ENCODE measurements at places on chromosomes 3 and 15.
A peak's percentile ranks its signal among the peaks of the same experiment; 100 is the strongest.

DNA sequence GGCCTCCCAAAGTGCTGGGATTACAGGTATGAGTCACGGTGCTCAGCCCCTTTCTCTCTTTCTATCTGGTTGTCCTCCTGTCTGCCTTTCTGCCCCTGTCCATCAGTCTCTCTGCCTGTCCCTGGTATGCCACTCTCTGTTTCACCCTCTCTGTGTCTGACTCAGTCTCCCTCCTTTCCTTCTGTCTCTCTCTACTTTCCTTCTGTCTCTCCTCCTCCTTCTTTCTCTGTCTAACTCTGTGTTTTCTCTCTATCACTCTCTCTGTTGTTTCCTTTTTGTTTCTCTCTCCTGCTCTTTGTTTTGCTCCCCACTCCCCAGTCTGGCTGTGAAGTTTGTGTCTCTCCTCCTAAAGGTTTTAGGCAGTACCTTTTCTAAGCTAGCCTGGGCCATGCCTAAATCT lies 9.1 kb upstream of the STRA6 start:
- no peak for DNase-seq

DNA sequence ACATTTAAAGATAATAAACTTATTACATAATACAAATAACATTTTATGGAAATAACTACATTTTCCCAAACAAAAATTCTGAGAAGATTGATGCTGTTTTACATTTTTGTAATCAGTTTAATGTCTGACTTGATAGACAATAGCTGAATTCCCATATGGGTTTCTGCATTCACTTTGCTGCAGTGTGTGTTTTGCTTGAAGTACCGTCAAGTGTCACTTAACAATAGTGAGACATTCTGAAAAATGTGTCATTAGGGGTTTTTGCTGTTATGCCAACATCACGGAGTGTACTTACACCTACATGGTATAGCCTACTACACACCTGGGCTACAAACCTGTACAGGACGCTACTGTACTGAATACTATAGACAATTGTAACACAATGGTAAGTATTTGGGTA lies 57.5 kb downstream of the USF3 start:
- peak; percentile 46 for DNase-seq

- DNase-seq = no peak
Observed at GRCh38 chr3:152497457-152497856, 228.7 kb downstream of the MBNL1 start.

GRCh38 chr3:38143511-38143910 lies 5.0 kb downstream of the MYD88 start:
- DNase-seq = no peak

DNA sequence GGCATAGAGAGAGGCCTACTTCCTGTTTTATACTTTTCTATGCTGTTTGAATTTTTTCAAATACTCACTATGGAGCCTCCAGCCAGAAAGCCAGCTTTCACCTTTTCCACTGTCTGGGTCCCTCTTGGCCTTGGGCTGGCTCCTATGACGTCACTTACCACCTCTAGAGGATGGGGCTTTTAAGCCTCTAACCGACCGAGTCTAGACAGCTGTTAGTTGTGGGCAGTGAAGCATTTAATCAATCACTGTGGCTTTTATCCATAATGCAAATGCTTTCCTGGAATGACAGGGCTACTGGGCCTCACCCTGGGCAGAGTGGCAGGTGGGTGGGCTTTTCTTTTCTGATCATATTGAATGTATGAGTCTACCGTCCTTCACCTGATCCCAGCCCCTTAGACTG lies 61.9 kb downstream of the LRRK1 start:
- no peak for DNase-seq

- no peak for DNase-seq
Observed at GRCh38 chr15:29681946-29682345, 140.3 kb downstream of the TJP1 start.

DNA sequence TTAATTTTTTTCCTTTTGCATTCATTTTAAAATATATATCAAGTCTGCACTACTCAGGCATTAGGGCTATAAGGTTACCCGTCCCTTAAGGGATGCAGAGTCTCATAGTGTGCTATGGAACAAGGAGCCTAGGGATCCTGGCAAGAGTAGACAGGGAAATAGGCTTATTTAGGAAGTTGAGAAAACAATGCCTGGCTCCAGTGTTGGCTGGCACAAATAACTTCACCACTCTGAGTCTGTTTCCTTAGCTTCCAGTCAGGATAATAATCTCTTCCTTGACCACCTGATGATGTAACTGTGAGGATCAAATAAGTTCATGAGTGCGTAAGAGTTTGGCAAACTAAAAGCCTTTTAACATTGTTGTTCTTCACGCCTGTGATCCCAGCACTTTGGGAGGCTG lies 540.8 kb upstream of the IL12A start:
- DNase-seq = no peak

GRCh38 chr3:20322085-20322484 lies 136.1 kb upstream of the SGO1 start:
- DNase-seq = no peak

GRCh38 chr15:72252663-72253299 lies 19.6 kb downstream of the PARP6 start:
- DNase-seq = no peak

- DNase-seq = no peak
Observed at GRCh38 chr3:160227419-160227818, 2.2 kb downstream of the C3orf80 start.

DNA sequence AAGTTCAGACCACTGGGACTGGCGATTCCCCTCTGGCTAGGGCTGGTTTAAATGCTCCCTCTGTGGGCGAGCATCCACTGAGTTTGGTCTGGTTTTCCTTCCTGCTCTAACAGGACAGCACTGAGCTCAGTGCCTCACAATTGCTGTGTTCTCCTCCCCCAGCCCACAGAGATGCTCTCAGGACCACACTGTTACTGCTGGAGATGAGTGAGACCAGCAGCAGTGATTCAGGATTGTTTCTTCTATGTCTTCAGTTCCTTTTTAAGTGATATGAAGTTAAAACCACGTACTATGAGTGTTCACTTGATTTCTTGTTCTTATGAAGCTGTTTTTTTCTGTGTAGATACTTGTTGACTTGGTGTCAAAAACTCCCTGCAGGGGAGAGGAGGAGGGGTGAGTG lies 180.4 kb upstream of the COL8A1 start:
- DNase-seq = no peak

GRCh38 chr3:157104521-157104920 lies 55.4 kb downstream of the CCNL1 start:
- no peak for DNase-seq

DNA sequence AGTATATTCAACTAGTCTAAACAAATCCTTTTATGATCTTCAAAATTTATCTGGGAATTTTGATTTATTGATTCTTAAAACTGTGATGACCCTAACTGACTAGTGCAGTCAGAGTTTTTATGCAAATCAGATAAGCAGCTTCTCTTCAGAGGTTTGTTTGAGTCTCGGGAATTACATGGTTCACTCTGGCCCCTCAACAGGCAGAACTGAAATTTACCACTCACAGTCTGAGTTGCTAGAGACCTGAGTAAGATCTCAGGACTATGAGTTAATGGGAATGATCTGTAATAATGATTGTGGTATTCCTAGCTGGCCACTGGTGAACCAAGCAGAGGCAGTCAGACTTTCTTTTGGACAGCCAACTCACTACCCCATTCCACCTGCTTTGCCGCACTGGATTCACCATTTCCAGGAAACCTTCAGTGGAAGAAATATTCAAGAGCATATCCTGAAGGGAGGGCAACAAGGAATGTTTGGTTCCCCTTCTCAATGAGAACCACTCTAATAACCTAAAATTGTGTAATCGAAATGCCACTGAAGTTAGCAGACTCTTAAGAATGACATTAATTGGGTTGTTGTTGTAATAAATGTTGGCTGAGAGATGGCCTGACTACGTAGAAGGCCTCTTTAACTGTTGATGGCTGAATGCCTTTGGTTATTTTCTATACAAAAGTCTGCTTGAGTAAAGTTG lies 11.5 kb upstream of the DNAJC13 start:
- no peak for DNase-seq

- no peak for DNase-seq
Observed at GRCh38 chr15:25234831-25235230, 204.0 kb downstream of the UBE3A start.

GRCh38 chr3:128081226-128081625 lies 29.0 kb downstream of the SEC61A1 start:
- no peak for DNase-seq

DNA sequence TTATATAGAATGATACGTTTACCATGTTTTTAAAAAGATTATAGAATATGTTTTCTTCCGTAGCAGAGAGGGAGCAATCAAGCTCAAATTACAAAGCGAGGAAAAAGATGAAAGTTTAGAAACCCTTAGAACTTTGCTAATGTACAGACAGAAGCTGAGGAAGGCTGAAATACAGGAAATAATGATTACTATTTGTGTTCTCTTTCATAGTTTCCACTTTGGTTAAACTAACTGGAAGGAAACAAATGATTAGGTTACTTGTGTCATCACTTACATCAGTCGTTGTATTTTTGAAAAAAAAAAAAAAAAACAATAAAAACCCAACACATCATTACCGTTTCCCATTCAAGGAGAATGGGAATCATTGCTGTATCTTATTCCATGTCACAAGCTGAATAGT lies 337.8 kb upstream of the CBLB start:
- DNase-seq = no peak

- no peak for DNase-seq
Observed at GRCh38 chr15:101578443-101578894, 73.7 kb downstream of the TM2D3 start.

DNA sequence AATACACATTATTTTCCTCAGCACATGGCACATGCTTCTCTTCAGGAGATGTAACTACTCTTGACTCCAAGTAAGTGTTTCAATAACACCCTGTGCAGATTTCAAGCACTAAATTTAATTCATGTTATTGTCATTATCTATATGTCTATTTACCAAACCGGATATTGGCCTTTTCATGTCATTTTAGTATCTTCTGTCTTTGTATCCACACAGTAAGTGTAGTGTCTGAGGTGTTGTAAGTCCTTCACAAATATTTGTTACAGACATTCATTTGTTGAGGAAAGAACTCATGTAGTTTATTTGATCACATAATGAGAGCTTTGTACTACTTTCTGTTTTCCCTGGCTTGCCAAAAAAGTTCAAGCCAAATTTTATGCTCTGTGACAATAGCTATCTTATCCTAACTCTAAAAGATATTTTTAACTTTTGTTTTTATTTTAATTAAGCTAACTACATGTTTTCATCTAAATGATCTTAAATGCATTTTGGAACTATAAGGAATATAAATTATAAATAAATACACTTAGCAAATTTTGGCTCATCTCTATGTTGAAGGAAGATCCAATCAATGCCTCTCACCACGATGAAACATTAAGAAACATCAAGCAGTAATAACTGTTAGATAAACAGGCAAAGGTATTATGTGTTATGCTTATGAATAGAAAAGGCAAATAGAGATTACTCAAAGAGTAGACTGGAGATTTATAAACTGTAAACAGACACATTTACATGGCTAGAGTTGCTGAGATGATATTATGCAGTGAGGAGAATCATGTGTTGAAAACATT lies 48.3 kb downstream of the SPTSSB start:
- no peak for DNase-seq

DNA sequence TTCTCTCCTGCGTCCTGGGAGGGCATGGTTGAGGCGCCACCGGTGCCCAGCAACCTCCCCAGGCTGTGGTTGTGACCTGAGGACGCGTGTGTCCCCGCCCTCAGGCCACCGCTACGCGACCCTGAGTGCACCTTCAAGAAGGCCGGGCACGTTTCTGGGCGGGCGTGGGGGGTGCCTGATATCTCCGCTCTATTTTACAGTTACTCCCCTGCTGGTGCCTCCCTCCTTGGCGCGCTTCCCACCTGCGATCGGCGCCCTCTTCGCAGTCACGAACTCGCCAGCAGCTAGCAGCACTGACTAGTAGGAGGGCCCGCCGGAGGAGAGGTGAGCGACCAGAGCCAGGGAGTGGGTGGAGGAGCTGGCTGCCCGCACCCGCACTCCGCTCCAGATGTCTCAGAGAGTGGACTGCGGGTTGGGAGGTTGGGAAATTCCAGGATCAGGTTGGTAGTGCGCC lies 43.2 kb upstream of the POLG start:
- DNase-seq = no peak

DNA sequence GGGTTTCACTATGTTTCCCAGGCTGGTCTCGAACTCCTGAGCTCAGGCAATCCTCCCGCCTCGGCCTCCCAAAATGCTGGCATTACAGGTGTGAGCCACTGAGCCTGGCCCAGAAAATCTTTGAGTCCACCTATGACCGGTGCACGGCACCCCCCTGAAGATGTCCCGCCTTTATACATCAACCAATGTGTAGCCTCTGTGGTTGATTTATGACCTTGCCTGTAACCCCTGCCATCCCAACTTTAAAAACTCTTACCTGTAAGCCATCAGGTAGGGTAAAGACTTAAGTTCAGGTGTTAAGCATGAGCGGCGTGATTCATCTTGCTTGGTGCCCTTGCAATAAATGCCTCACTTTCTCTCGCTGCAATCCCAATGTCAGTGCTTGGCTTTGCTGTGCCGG lies 14.5 kb upstream of the CTSH start:
- DNase-seq = no peak

DNA sequence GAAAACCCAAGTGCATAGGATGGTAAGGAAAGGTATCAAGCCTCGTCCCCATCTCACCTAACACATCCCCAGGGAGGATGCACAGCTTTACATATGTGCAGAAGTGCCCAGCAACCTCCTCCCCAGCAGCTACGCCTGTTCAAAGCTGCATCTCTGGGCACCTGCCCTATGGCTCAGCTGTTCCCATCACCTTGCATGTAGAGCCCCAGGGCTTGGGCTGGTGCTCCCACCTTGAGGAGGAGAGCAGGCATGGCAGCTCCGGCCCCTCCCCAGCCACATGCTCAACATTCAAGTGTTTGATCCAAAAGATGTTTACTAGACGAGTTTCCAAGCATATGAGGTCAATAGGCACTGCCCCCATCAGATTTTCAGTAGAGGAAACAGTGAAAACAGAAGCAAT lies 173.5 kb downstream of the ATP10A start:
- no peak for DNase-seq

DNA sequence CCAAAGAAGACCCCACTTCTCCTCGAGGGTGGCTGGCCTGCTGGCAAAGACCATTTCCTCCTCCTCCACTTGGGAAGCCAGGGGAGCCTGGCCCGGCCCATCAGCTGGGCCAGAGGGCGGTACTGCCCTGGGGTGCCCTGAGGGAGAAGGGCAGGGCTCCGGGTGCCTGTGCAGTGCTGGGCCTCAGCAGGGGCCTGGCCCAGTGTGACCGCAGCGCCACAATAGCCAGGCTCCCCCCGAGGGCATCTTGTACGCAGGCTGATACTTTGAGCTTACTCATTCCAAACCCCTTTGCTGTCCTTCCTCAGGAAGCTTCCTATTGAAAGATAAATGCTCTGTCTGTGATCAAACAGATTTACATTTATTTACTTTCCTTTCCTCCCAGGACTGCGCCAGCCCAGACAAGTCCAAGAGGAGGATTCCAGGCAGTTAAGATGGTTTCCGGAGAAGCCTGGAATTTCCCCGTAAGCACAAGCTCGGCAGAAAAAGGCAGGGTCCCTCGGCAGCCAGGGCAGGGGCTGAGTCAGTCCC lies 240.1 kb downstream of the XXYLT1 start:
- DNase-seq = no peak

Data from NCI-H187 (cell line).